Brain microvascular endothelial cell (primary cell): ENCODE measurements at places on chromosomes 1 and 21.

GRCh38 chr1:230159580-230159979 is 92.5 kb downstream of the GALNT2 start:
- no peak for DNase-seq

DNA sequence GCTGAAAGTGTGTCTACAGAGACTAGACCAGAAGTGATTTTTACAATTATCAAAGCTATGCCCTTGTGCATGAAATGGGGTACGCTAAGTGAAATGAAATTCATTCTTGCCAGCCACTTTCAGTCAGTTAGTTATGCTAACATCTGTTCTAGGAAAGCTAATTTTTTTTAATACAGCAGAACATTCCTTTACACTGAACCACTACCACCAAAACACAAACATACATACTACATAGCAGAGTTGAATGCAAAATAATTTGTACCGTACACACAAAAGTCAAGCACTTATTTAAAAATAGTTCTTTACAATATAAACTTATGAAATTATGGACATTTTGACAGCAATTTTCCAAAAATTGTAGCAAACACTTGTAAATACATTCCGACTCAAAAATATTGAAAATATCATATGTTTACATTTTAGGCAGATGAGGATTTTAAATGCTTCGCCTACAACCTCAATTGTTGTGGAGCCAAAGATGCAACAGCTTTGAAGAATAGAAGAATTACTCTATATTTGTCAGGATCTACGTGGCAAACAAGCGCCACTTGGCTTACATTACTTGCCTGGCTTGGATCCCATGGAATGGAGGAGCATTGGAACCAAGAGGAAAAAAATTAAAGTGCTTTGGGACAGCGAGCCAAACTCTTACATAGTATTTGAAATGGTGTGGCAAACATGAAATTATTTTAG is 30.6 kb downstream of the WLS start:
- DNase-seq = no peak

- DNase-seq = no peak
These were observed 88.5 kb downstream of the SETD4 start for GRCh38 chr21:35971824-35972223.

DNA sequence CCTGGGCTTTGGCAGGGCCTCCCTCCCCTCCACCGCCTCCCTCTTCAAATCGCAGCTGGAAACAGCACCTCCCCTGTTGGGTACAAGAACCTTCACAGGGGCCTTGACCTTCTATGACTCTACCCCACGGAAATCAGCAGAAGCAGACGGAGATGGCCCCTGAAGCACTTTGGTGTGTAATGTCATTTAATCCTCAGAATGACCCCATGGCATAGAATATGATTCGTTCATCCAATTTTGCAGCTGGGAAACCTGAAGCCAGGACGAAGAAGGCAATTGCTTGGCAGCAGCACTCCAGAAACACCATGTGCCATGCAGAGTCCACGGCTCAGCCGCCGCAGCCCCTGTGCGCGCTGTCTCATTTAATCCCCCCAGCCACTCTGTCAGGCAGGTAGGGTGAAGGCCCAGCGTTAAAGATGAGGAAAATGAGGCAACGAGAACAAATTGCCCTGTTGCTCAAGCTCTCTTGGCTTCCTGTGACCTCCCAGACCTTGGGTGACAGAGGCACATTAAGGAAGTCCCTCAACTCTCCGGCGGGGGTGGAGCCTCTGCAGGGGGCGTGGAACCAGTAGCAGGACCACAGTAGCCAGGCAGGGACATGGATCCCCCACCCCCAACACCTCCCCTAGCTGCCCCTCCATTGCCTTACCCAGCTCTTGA is 25.8 kb upstream of the LAPTM5 start:
- DNase-seq = no peak
